ENCODE measurements at places on chromosomes 3 and 15. TPM values are rescaled to one million over a fixed set of nuclear protein-coding genes. Genes with fewer than 3 reads are reported as not detected.
A peak's percentile ranks its signal among the peaks of the same experiment; 100 is the strongest.

GRCh38 chr3:143363276-143363675 lies 243.7 kb downstream of the CHST2 start:
- DNase-seq, result no peak

- peak; percentile 63 for DNase-seq
Observed at GRCh38 chr15:89416339-89417183, 79.8 kb downstream of the RHCG start.

GRCh38 chr3:411226-411625 lies 214.7 kb downstream of the CHL1 start:
- DNase-seq, result no peak

DNA sequence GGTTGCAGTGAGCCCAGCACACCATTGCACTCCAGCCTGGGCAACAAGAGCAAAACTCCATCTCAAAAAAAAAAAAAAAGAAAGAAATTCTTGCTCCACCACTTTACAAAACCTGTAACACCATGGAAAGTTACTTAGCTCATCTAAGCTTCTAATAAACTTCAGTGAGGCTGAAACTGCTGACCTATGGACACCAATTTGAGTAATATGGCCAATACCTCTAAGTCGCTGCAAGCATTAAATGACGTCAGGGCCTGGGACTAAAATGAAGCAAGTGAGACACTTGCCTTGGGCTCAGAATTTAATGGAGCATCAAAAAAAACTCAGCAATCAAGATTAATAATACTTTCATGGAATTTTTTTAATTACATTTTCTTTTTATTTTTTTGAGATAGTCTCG lies 42.5 kb downstream of the ZMAT3 start:
- DNase-seq, result no peak

Gene WDR93
- not detected for total RNA-seq

Gene PLA2G4E
- total RNA-seq, result not detected
